ENCODE measurements at places on chromosomes 4 and X.

- DNase-seq = no peak
Measured at GRCh38 chrX:124634363-124634762, 288.0 kb downstream of the SH2D1A start.

- no peak for DNase-seq
Measured at GRCh38 chr4:12446256-12446655, 1017.6 kb upstream of the HS3ST1 start.

GRCh38 chrX:39996536-39996935 is 101.2 kb downstream of the BCOR start:
- no peak for DNase-seq

DNA sequence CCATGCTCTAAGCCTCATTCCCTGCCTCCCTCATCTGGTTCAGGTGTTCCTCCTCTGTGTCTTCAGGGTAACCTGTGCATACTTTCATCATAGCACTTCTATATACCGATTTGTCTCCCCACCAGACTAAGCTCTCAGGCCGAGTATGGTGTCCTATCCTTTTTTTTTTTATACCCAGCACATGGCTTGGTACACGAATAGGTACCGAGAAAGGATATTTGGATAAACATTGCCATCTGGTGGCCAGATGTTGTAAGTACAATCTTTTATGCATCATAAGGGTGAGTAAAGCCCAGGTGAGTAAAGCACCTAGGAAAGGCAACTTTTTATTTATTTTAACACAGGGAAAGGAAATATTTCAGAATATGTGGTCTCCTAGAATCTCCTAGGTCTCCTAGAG is 68.4 kb downstream of the MID2 start:
- DNase-seq = no peak

DNA sequence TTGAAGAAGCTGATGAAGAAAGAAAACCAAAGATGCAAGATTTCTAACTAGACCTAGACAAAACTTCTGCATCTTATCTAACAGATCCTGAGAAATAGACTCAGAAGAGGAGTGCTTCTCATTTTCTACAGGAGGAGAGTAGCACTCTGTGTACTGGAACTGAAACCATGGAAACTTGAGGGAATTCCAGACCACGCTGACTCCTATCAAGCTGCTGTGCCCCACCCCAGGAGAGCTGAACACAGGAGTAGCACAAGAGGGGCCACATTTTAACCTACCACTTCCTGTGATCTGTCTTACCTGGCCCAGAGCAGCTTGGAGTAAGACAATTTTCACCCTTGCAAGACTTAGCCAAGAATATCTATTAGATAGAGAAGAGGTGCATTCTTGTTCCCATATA is 248.9 kb downstream of the SCFD2 start:
- no peak for DNase-seq

DNA sequence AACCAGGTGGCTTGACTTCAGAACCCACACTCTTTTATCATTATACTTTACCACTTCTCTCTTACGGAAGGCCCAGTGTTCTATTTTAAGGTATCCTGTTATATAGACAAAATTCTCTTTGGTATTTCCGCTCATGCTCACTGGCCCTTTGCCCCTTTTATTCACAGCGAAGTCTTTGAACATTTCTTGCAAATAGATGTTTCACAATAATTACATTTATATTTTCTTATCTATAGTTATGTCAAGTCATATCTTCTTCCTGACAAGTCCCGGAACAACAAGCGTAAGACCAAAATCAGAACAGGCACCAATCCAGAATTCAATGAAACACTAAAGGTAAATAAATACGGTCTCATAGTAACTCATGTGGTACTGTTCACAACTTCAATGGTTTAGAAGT is 102.0 kb downstream of the SYTL5 start:
- DNase-seq = no peak

DNA sequence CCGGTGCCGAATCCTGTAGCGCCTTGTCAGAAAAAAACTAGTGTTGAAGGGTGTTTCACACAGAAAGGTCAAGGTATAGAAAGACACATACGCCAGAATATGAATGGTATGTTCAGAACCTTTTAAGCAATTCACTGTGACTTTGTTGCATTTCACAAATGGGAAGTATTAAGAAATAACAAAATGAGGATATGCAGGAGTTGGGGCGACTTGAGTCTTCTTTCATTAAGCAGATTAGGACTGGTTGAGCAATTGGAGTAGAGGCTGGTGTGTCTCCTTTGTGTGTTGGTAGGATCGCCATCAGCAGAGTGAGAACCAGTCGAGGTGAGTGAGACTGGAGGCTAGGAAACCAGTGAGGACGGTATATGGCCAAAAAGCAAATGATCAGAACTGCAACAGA is 1454.5 kb upstream of the TENM3 start:
- no peak for DNase-seq

DNA sequence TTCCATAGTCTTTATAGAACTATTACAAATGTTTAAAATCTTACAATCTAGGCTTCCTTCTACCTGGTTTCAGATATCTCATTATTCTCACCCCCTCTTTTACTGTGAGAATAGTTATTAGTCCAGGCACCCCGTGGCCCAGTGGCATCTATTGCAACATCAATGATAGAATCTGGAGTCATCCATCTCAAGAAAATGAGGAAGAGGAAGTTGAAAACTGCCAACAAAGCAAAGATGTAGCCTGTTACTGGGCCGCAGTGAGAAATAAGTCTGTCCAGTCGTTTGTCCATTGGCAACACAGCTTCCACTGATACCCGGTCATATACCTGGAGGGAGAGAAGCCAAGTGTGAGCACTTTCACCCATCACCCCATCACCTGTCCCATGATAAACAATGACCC is 6.0 kb upstream of the ASB11 start:
- no peak for DNase-seq

GRCh38 chr4:72817012-72817411 is 248.0 kb upstream of the ADAMTS3 start:
- no peak for DNase-seq

DNA sequence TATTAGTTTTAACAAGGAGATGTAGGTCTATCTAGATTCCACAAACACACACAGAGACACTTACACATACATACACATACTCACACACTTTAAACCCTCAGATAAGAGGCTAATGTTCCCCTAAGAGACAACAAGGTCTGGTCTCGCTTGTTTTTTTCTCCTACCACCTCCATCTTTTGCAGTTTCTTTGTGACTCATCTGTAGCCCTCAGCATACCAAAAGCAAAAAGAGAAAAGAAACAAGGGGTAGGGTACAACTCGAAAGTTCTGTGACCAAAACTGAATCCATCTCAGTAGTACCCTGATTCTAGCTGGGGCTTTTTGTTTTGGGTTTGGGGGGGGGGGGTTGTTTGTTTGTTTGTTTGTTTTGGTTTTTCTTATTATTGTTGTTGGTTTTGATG is 12.2 kb upstream of the EXOSC9 start:
- no peak for DNase-seq

DNA sequence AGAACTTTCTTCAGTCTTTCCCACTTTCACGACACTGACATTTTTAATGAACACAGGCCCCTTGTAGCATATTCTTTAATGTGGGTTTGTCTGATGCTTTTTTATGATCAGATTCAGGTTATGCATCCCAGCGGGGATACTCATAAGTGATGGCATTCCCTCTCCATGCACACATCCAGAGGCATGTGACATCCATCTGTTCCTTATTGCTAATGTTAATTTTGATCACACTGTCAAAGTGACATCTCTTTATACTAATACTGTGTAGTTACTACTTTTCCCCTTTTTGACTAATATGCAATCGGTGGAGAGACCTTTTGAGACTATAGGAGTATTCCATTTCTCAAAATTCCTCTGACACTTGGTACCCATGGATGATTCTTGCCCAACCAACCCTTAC is 43.8 kb upstream of the HS3ST1 start:
- DNase-seq = no peak

GRCh38 chr4:180106997-180107396 is 2136.2 kb upstream of the TENM3 start:
- DNase-seq = no peak

GRCh38 chrX:118577041-118577440 is 81.4 kb downstream of the DOCK11 start:
- DNase-seq = no peak

- DNase-seq = no peak
Measured at GRCh38 chrX:9844936-9845577, 58.8 kb downstream of the SHROOM2 start.

DNA sequence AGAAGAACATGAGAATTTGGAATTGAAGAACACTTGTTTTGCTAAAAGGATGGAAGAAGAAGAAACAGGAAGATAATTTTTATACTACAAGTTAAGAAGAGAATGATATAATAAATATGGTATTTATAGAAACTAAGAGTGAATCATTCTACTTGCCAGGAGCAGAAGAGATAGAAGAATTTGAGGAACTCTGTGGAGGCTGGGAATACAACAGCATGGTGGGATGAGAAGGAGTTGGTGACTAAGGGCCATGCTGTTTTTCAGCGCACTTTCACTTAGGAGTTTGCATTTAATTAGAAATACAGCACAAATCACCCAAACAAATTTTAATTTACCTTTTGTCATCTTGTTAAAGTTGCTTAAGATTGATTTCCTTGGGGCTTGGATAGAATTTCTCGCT is 20.5 kb downstream of the HADH start:
- DNase-seq = no peak

DNA sequence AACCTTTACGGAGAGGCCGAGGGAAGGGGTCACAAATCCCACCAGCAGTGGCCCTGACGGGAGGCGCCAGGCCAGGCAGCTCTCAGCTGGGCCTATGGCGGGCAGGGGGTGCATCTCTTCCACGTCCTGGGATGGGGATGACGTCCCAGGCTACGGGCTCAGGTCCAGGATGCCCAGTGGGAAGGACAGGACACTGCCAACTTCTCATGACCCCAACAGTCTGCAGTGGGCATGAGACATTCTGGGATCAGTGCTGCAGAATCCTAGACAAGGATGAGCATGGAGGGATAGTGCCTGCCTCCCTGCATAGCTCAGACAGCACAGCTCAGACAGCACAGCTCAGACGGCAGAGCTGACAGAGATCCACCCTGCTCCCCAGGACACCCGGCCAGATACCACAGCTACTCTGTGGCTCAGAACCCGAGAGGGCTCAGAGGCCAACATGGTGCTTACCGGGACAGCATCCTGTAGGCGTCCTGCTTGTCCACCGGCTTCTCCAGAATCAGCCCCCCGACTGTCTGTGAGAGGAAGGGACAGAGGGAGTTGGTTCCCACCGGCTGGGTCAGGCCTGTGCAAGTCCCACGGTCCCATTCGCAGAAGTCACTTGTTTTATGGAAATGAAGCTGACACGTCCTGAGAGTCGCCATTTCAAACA is 17.3 kb downstream of the ASMTL start:
- DNase-seq = no peak

- no peak for DNase-seq
Measured at GRCh38 chr4:121714548-121714947, 17.8 kb upstream of the ANXA5 start.

DNA sequence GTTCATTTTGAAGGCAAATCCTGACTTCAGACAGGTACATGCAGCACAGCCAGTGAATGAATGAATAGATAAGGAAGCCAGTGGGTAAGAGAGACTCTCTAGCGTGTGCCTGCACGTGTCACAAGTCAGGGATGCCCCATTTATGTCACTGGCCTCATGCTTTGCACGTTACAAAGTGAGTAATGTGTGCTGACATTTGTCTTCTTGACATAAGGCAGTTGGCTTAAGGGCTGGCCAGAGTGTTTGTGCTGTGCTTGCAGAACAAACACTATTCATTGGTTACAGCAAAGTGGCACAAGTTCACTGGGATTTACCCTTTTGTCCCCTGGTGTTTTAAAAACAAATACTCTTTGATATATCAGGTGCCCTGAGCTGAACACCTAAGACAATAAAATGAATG is 55.9 kb downstream of the CRMP1 start:
- DNase-seq = no peak

GRCh38 chr4:113593400-113594230 is 167.9 kb downstream of the CAMK2D start:
- DNase-seq = no peak

GRCh38 chrX:77342004-77342403 is 105.2 kb upstream of the FGF16 start:
- no peak for DNase-seq

DNA sequence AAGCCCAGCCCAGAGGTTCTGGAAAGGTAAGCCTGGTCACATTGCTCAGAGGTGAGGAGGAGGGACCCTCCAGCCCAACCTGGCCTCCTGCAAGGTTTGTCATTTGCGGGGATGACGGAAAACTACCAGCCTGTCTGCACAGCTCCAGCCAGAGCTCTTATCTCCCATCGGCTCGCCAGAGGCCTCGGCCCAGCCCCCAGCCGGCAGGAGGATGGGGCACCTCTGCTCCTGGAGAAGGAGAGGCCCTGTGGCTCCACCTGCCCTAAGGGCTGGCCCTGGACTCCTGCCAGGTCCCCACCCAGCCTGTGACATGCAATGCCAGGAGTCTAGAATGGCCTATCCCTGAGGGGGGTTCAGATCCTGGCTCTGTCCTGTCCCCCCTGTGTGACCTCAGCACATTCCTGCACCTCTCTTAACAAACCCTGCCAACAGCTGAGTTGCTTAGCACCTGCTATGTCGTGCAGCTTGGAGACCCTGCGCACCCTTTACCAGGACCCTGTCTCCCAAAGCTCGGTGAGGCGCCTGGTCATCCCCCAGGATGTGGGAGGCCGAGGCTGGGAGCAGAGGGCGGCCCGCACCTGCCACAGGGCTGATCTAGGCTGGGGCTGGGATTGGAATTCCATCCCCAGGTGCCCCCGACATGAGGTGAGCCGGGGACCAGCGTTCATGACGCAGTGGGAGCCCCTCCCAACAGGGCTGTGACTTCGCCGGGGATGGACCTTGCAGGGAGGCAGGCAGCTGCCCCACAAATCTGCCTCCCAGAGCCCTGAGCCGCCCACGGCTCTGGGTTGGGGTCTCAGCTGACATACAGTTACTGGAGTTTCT is 14.4 kb downstream of the ADRA2C start:
- no peak for DNase-seq

GRCh38 chrX:123487236-123487635 is 245.6 kb downstream of the THOC2 start:
- DNase-seq = no peak

GRCh38 chrX:68989865-68990606 is 161.2 kb downstream of the EFNB1 start:
- no peak for DNase-seq

- DNase-seq = no peak
Measured at GRCh38 chr4:186137196-186137794, 32.8 kb downstream of the FAM149A start.

DNA sequence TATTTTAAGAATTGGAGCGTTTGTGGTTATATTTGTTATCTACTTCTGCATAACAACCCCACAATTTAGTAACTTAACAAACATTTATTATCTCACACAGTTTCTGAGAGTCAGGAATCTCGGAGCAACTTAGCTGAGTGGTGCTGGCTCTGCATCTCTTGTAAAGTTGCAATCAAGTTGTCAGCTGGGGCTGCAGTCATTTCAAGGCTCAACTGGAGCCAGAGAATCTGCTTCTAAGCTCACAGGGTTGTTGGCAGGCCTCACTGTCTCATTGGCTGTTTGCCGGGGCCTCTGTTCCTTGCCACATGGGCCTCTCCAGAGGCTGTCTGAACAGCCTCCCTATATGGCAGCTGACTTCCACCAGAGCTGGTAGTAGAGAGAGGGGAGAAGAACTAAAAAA is 281.2 kb upstream of the GNPDA2 start:
- DNase-seq = no peak

- no peak for DNase-seq
Measured at GRCh38 chrX:132216806-132217202, 2.4 kb downstream of the RAP2C start.

- no peak for DNase-seq
Measured at GRCh38 chrX:12241026-12241425, 102.8 kb downstream of the FRMPD4 start.

Measured in stimulated activated CD4-positive, alpha-beta T cell treated with anti-CD3 and anti-CD28 coated beads, Interleukin-1b, Interleukin-23, amount 100 ng/mL, for 24 hours (primary cell).